ENCODE measurements at places on chromosomes 4 and X.

DNA sequence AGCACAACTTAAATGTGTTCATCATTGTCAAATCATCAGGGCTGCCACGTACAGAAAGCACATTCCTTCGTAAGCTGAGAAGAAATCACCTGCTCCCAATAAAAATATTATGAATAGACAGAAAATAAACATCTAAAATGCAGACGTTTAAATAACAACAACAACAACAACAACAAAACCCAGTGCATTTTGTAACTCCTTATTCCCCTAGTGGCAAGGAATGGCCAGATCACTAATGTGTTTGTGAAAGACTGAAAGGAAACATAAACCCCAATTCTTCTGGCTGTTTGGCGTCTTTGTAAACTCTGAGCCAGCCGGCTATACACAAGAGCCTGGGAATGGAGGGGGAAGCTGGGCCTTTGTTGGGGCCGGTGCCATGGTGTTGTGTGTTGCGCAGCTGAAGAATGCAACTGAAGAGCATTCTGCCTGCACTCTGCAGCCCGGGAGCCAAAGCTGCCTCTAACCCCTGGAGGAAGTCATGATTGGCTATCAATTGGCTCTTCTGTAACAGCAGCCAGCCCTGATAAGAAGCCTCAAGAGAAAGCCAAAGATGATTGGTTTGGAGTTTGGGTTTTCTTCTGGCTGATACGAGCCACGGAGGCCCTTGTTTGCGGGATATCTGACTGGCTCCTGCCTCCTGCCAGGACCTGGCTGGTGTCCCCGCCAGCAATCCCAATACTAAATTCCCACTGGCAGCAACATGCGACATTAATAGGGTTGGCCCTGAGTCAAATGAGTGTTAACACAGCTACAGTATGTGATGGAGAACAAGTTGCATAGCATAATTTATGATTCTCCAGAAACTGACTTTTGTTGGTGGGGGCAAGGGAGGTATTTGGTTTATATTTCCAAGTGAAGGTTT is 89.7 kb upstream of the TFDP3 start:
- no peak overlapping the region for H3K27ac ChIP-seq
- no peak for DNase-seq
- no peaks in the 10 kb centered on the region for H3K4me1 ChIP-seq
- H3K36me3 ChIP-seq, result no peaks in the 10 kb centered on the region
- no peak overlapping the region for H3K4me3 ChIP-seq

GRCh38 chr4:182089326-182089725 is 153.9 kb upstream of the TENM3 start:
- no peaks in the 10 kb centered on the region for H3K27me3 ChIP-seq
- no peak overlapping the region for H3K4me3 ChIP-seq
- no peaks in the 10 kb centered on the region for H3K36me3 ChIP-seq
- H3K27ac ChIP-seq, result no peak overlapping the region
- H3K4me1 ChIP-seq, result no peaks in the 10 kb centered on the region

GRCh38 chrX:72238183-72238582 is 644 bp downstream of the ERCC6L start:
- peaks cover 6% of the 10 kb centered on the region for H3K27me3 ChIP-seq
- no peak overlapping the region for H3K27ac ChIP-seq
- H3K4me3 ChIP-seq, result no peak overlapping the region
- no peaks in the 10 kb centered on the region for H3K36me3 ChIP-seq
- no peak for DNase-seq

GRCh38 chr4:150982557-150983233 is 32.4 kb downstream of the LRBA start:
- H3K4me3 ChIP-seq, result no peak overlapping the region
- H3K36me3 ChIP-seq, result no peaks in the 10 kb centered on the region
- peak overlapping the region; percentile 9 for H3K27ac ChIP-seq
- no peak for DNase-seq

DNA sequence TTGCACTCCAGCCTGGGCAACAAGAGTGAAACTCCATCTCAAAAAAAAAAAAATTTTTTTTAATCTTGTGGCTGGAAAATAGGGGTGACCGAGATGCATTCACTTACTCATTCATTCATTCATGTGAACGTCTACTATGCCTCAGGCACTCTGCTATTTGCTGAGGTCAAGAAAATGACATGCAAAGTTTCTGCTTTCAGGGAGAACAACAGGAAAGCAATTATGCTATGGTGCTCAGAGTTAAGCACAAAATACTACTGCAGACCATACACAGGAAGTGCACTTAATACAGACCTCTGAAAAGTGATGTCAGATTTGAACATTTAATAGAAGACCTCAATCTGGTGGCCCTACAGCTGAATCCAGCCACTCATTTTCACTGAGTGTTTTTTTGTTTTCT is 59.6 kb upstream of the DUSP21 start:
- no peaks in the 10 kb centered on the region for H3K36me3 ChIP-seq
- no peak overlapping the region for H3K27ac ChIP-seq
- DNase-seq, result no peak
- no peaks in the 10 kb centered on the region for H3K4me1 ChIP-seq

DNA sequence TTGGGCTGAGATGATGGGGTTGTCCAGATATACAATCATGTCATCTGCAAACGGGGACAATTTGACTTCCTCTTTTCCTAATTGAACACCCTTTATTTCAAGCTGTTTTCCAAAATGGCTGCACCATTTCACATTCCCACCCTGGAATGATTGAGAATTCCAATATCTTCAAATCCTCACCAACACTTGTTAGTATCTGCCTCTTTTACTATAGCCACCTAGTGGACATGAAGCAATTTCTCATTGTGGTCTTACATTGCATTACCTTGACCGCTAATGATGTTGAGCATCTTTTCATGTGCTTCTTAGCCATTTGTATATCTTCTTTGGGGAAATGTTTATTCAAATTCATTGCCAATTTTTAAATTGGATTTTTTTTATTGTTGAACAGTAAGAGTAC is 364.8 kb downstream of the SMARCA1 start:
- H3K27ac ChIP-seq, result no peak overlapping the region
- H3K4me1 ChIP-seq, result no peaks in the 10 kb centered on the region
- no peak for DNase-seq
- no peak overlapping the region for H3K4me3 ChIP-seq
- no peaks in the 10 kb centered on the region for H3K36me3 ChIP-seq

- H3K4me3 ChIP-seq, result no peak overlapping the region
- H3K27me3 ChIP-seq, result no peaks in the 10 kb centered on the region
- DNase-seq, result no peak
- H3K27ac ChIP-seq, result no peak overlapping the region
- no peaks in the 10 kb centered on the region for H3K4me1 ChIP-seq
These were observed 187.6 kb downstream of the GUCY2F start for GRCh38 chrX:109294097-109294814.

GRCh38 chr4:106659371-106659770 is 290.8 kb upstream of the GIMD1 start:
- H3K27ac ChIP-seq, result no peak overlapping the region
- DNase-seq, result no peak
- H3K4me1 ChIP-seq, result no peaks in the 10 kb centered on the region
- no peaks in the 10 kb centered on the region for H3K36me3 ChIP-seq
- no peaks in the 10 kb centered on the region for H3K27me3 ChIP-seq
- no peak overlapping the region for H3K4me3 ChIP-seq

DNA sequence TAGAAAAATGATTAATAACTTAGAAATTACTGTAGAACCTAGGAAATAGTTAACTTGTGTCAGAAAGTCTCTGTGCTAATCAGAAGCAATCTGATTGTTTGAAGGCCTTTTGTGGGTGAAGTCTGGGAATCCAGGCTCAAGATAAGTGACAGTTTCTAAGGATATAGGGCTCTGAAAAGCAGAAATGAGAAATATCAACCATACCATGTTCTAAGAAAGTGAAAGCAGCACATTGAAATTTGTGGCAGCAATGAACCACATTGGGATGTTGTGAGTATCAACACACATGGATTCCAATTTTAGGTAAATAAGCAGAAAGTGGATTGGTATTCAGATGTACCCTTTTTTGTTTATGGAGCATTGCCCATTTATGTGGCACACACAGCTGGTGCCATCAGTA is 464.6 kb downstream of the IL15 start:
- H3K27ac ChIP-seq, result no peak overlapping the region
- no peak for DNase-seq
- no peaks in the 10 kb centered on the region for H3K27me3 ChIP-seq
- H3K36me3 ChIP-seq, result no peaks in the 10 kb centered on the region
- H3K4me1 ChIP-seq, result no peaks in the 10 kb centered on the region

GRCh38 chrX:10484683-10485247 is 135.6 kb downstream of the MID1 start:
- no peak overlapping the region for H3K27ac ChIP-seq
- DNase-seq, result no peak
- H3K27me3 ChIP-seq, result no peaks in the 10 kb centered on the region
- H3K4me1 ChIP-seq, result no peaks in the 10 kb centered on the region

Measured in adrenal gland (tissue), 19 donors.